ENCODE measurements at places on chromosomes 12 and 14.

DNA sequence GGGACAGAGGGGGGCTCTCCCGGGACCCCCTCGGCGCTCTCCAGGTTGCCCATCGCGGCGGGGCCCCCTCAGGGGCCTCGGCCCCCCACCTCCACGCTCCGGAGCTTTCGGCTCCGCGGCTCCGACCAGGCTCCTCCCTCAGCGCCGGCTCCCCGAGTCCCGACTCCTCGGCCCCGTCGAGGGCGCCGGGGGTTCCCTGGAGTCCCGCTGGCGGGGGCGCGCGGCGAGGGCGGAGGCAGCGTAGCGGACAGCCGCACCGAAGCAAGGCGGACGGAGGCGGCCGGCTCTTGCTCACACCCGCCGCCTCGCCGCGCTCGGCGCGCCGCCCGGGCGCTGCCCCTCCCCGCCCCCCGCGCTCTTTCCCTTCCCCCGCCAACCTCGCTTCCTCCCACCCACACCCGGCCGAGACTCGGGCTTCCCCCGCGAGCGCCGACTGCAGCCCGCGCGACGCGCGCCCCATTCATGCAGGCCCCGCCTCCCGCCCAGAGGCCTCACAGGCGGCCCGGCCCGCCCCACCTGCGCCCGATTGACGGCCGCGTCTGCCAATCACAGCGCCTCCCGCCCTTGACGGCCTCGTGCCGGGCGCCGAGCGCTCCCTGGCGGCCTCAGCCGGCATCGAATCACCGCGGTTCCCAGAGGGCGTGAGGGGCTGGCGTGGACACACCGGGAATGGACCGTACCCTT lies at the start of gene FMNL3:
TSS of gene FMNL3 (minus strand) at position 278 of the 684 bp plus-strand sequence. CDS start at position 53, 225 bp downstream.
- peak; percentile 71 for DNase-seq

- DNase-seq, result no peak
Observed at GRCh38 chr12:28216016-28216415, 25.8 kb downstream of the CCDC91 start.

- no peak for DNase-seq
Observed at GRCh38 chr12:117494833-117495655, 133.6 kb upstream of the NOS1 start.

DNA sequence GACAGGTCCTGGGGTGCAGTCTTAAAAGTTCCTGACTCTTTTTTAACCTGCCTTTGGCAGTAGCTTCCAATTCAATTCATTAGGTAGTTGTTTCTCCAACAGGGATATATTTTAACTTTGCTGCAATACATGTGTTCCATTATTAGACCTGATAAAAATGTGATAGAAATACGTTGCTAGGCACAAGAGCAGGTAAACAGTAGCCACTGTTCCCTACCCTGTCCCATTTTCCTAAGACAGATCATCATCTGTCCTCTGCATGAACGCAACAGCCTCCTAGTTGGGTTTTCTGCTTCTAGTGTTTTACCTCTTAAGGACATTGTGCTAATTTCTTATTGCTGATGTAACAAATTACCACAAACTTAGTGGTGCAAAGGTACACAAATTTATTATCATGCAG lies 156.8 kb downstream of the SNAPC1 start:
- DNase-seq, result no peak
